ENCODE measurements at places on chromosomes 4 and X. TPM values are rescaled to one million over a fixed set of nuclear protein-coding genes. Genes with fewer than 3 reads are reported as not detected.

The NAP1L2 gene
- under 0.01 TPM for total RNA-seq

The AR gene
- total RNA-seq, result 11.3 TPM

The SSX3 gene
- total RNA-seq, result not detected

The MAP7D3 gene
- 14.5 TPM for total RNA-seq

The RBM10 gene
- 39.6 TPM for total RNA-seq

The MAGIX gene
- 1.9 TPM for total RNA-seq

The ENPEP gene
- total RNA-seq, result 0.32 TPM

The SPIN2A gene
- 1.3 TPM for total RNA-seq

The JAKMIP1 gene
- total RNA-seq, result not detected

The TRIM75 gene
- 0.32 TPM for total RNA-seq

The NOX1 gene
- under 0.01 TPM for total RNA-seq

The CDX4 gene
- not detected for total RNA-seq

The EMCN gene
- not detected for total RNA-seq

The LRP2BP gene
- total RNA-seq, result 1.3 TPM

The TMEM31 gene
- 0.32 TPM for total RNA-seq

The MAGEB17 gene
- not detected for total RNA-seq

The SHISA3 gene
- total RNA-seq, result not detected

The KLHL13 gene
- total RNA-seq, result 0.97 TPM

The XAGE2 gene
- total RNA-seq, result not detected

The RRH gene
- total RNA-seq, result not detected

The CMC4 gene
- 13.8 TPM for total RNA-seq

The GCNA gene
- total RNA-seq, result 2.6 TPM

The XG gene
- total RNA-seq, result 4.7 TPM

The RAB39B gene
- total RNA-seq, result 0.43 TPM

The NSG1 gene
- 0.86 TPM for total RNA-seq

The MID1 gene
- 16.4 TPM for total RNA-seq

The F8 gene
- 2.2 TPM for total RNA-seq

The HSFX2 gene
- total RNA-seq, result not detected

The IL2RG gene
- not detected for total RNA-seq

Data from fibroblast of villous mesenchyme (primary cell).